ENCODE measurements at places on chromosomes 11 and 22. TPM values are rescaled to one million over a fixed set of nuclear protein-coding genes. Genes with fewer than 3 reads are reported as not detected.

DNA sequence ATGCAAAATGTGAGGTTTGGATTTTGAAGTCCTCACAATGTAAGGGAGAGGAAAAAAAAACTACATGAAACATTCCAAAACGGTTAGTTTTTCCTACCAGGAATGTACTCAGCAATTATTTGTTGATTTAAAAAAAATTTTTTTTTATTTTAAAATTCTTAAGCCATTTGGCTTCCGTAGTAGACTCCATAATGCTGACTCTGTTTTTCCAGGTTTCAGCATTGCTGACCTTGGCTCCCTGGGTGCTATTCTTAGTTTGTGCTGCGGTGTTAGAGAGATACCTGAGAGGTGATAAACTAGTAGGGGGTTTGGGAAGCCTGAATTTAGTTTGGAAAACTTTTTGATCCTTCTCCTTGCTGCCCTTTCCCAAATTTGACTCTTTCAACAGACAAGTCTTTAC is 10.6 kb downstream of the STT3A start:
- peak; percentile 40 for DNase-seq

DNA sequence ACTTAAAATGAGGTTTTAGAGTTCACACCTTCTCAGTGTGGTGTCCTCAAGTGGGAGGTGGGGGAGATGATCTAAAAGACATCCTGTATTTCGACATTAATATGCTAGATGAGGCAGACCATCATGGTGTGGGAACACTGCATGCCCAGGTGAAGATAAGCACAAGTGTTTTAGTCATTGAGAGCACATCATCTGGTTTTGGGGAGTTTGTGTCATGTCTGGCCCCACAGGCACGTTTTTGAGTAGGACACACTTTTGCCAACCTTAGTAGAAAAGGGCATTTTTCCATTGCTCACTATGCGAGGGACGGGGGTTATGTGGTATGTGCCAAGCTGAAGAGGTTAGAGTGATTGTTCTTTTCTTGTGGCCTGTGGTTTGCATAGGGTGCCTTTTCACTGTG is 189.3 kb downstream of the DBX1 start:
- DNase-seq = no peak

The GAL gene
- polyA plus RNA-seq = 24.7 TPM

The RIMBP3C gene
- 0.15 TPM for polyA plus RNA-seq

DNA sequence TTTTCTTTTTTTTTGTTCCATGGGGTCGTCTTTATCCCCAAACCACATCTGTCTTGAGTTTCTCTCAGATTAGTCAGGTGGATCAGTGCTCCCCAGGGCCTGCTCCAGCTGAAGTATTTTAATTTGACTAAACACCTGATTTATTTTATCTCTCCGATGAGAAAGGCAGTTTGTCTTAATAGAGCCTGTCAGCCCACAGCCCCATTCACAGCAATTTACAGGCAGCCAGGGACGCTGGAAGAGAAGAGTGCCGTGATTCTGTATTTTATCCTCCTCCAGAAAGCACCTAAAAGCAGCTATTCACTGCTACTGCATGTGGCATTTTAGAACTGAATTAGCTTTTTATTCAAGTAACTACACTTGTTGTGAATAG is 164.5 kb downstream of the SOX6 start:
- no peak for DNase-seq

The MMP27 gene
- polyA plus RNA-seq = not detected

The RASD2 gene
- 1.6 TPM for polyA plus RNA-seq

GRCh38 chr11:12876340-12876739 is 132.8 kb upstream of the RASSF10 start:
- DNase-seq = peak; percentile 33

GRCh38 chr11:44564670-44565210 is 723 bp upstream of the CD82 start:
- peak; percentile 97 for DNase-seq

The CLMP gene
- 166 TPM for polyA plus RNA-seq

The GPHA2 gene
- polyA plus RNA-seq = not detected

- DNase-seq = peak; percentile 59
Measured at GRCh38 chr11:94835594-94835927, 67.4 kb downstream of the AMOTL1 start.

GRCh38 chr11:112610494-112610893 is 349.8 kb upstream of the PLET1 start:
- DNase-seq = peak; percentile 4

DNA sequence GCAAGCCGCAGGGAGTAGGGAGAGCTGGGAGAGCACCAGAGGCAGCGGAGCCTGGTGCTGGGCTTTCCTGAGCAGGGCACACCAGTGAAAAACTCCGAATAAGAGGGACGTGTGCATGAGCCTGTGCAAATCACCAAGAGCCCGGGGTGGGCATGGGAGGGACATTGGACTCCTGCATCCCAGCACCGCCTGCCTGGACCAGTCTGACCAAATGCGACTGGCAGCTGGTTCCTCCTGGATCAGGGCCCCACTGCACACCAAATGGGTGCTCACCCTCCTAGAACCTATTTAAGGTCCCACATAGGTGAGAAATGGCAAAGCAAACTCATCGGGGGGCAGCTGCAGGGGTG is 3.1 kb downstream of the PPM1F start:
- no peak for DNase-seq

- no peak for DNase-seq
Measured at GRCh38 chr11:43561832-43562231, 118.7 kb upstream of the HSD17B12 start.

All from GM23248 (cell line).